ENCODE measurements at places on chromosomes 11 and 22. TPM values are rescaled to one million over a fixed set of nuclear protein-coding genes. Genes with fewer than 3 reads are reported as not detected.

IL17REL gene
- not detected for total RNA-seq

CCDC157 gene
- 1.7 TPM for total RNA-seq

OR52E8 gene
- total RNA-seq, result not detected

DNA sequence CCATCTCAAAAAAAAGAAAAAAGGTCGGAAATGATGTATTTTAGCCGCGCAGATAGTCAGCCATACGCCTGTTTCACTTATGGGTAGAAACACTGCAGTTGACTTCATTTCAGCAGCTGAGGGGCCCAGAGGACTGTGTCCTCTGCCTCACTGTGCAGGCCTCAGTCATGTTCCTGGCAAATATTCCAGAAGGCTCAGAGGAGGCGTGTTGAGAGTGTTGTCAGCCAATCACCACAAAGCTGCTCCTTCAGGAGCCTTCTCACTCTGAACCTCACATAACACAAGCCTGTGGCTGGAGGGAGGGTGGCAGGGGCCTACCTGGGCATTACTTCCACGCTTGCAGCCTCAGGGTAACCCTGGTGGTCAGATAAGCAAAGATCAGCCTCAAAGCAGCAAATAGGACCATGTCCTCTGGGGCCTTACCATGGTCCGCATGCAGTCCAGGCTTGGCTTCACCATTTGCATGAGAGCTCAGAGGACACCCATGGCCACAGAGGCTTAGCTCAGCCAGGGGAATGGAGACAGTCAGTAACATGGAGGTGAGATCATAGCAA, 17.3 kb upstream of the TREH start:
- H3K27me3 ChIP-seq, result no peaks in the 10 kb centered on the region
- no peak for DNase-seq
- no peak overlapping the region for H3K27ac ChIP-seq
- H3K36me3 ChIP-seq, result no peaks in the 10 kb centered on the region
- peaks cover 16% of the 10 kb centered on the region for H3K4me1 ChIP-seq
- H3K4me3 ChIP-seq, result no peak overlapping the region

DNA sequence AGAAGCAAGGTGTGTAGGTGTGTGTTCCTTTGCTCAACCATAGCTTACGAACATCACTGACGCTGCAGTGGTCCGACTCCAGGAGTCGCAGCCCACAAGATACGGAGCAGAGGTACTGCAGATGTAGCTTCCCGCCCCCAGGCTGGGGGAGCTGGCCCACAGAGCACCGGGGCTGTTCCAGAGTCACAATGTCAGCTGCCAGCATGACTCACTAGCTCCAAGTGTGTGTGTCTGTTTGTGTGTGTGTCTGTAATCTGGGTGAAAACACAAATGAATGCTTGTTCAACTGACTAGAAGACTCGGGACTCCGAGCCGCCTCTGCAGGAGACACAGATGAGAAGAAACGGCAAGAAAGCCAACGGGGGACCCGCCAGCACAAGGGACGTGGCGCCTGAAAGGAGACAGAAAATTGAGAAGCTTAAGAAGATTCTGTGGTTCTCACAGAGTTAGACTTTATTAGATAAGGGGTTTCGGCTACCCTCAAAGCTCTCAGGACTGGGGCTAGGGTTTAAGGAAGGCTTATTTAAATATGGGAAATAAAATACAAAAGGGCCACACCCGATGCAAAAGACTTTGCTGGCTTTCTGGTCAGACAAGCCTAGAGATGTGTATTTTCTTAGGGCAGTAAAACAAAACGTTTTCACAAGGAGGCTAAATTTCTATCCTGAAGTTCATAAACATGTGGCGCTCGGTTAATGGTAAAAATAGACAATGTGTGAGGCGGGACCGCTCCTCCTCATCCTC, 10.7 kb downstream of the VSIG10L2 start:
- H3K36me3 ChIP-seq, result no peaks in the 10 kb centered on the region
- no peak overlapping the region for H3K4me3 ChIP-seq
- H3K4me1 ChIP-seq, result peaks cover 6% of the 10 kb centered on the region

- H3K4me3 ChIP-seq, result no peak overlapping the region
- no peak for DNase-seq
- H3K27me3 ChIP-seq, result no peaks in the 10 kb centered on the region
- H3K27ac ChIP-seq, result no peak overlapping the region
These were observed 43.7 kb downstream of the WNT11 start for GRCh38 chr11:76162336-76163288.

GRCh38 chr11:14645985-14646900, 2.6 kb downstream of the PDE3B start:
- H3K4me3 ChIP-seq, result no peak overlapping the region
- no peak for DNase-seq
- no peak overlapping the region for H3K27ac ChIP-seq
- no peaks in the 10 kb centered on the region for H3K4me1 ChIP-seq
- H3K27me3 ChIP-seq, result peaks cover 72% of the 10 kb centered on the region
- no peaks in the 10 kb centered on the region for H3K36me3 ChIP-seq

- H3K27ac ChIP-seq, result no peak overlapping the region
- no peaks in the 10 kb centered on the region for H3K4me1 ChIP-seq
- H3K36me3 ChIP-seq, result no peaks in the 10 kb centered on the region
- no peak overlapping the region for H3K4me3 ChIP-seq
- H3K27me3 ChIP-seq, result peaks cover 55% of the 10 kb centered on the region
These were observed 217.1 kb upstream of the PLET1 start for GRCh38 chr11:112477581-112478317.

- H3K4me3 ChIP-seq, result no peak overlapping the region
- no peak for DNase-seq
- H3K36me3 ChIP-seq, result no peaks in the 10 kb centered on the region
- no peaks in the 10 kb centered on the region for H3K27me3 ChIP-seq
These were observed 129.8 kb downstream of the MRTFA start for GRCh38 chr22:40506762-40507161.

DNA sequence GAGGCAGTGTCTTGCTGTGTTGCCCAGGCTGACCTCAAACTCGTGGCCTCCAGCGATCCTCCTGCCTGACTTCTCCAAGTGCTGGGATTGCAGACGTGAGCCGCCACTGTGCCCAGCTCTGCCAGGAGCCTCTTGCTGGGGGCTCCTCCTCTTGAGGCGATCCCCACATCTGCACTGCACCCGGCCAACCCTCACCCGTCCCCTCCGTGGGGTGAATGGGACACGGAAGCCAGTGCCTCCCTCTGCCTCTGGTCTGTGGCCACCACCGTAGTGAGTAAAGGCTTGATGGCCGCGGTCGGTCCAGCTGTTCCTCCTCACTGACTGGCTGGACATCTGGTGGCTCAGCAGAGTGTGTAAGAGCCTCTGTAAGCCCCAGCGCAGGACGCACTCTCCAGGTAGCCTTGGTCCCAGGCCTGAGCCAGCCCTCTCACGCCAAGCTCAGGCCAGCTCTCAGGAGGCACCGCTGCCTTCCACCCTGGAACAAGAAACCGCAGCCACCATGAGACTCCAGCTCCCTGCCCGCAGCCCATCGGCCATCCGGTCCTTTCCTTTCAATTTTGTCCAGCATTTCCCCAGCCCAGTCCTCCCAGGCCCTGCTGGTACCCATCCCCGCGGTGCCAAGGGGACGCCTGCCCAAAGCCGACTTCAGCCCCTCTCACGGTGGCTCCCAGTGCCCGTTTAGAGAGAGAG, 100.3 kb downstream of the BRD1 start:
- H3K27ac ChIP-seq, result no peak overlapping the region
- no peaks in the 10 kb centered on the region for H3K27me3 ChIP-seq
- H3K4me3 ChIP-seq, result no peak overlapping the region
- H3K4me1 ChIP-seq, result no peaks in the 10 kb centered on the region

GRCh38 chr22:19238900-19239299, 52.6 kb downstream of the CLTCL1 start:
- H3K4me3 ChIP-seq, result no peak overlapping the region
- no peak for DNase-seq
- no peaks in the 10 kb centered on the region for H3K4me1 ChIP-seq
- no peak overlapping the region for H3K27ac ChIP-seq
- no peaks in the 10 kb centered on the region for H3K27me3 ChIP-seq
- peaks cover 41% of the 10 kb centered on the region for H3K36me3 ChIP-seq

DNA sequence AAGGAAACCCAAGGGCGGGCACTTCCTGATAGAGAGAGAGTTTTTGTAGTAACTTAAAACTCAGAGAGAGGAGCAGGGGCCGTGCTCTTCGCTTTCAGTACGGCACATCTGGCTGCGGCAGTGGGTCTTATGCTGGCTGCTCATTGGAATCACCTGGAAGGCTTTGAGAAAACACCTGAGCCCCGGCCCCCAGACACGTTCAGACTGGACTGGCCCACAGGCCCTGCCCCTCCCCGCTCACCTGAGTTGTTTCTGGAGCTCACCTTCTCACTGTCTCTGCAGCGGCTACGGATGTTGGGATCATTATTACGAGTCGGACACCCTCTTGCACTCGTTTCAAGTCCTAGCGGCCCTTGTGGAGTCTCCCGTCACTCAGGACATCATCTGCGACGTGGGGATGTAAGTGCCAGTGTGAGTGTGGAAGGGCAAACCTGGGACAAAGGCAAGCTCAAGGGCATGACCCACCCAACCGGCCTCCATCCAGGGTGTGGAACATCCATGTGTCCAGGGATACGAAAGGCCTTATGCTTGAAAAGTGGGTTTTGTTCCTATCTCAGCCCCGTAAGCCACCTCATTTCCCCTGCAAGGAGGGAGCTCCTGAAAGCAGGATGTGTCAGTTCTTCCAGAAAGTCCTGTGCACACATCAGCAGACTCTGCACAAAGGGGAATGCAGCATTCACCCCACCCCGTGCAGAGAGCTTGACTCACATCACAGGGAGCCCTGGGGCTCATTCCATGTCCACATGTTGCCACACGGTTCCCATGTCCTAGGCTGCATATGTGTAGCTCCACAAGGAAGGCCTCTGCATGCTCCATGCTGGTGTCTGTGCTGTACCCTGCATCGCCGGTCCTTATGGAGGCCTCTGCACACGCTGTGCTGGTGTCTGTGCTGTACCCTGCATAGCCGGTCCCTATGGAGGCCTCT, 5.4 kb downstream of the NADSYN1 start:
- H3K36me3 ChIP-seq, result peaks cover 69% of the 10 kb centered on the region
- no peak overlapping the region for H3K4me3 ChIP-seq
- no peaks in the 10 kb centered on the region for H3K4me1 ChIP-seq
- no peaks in the 10 kb centered on the region for H3K27me3 ChIP-seq
- DNase-seq, result no peak

DNA sequence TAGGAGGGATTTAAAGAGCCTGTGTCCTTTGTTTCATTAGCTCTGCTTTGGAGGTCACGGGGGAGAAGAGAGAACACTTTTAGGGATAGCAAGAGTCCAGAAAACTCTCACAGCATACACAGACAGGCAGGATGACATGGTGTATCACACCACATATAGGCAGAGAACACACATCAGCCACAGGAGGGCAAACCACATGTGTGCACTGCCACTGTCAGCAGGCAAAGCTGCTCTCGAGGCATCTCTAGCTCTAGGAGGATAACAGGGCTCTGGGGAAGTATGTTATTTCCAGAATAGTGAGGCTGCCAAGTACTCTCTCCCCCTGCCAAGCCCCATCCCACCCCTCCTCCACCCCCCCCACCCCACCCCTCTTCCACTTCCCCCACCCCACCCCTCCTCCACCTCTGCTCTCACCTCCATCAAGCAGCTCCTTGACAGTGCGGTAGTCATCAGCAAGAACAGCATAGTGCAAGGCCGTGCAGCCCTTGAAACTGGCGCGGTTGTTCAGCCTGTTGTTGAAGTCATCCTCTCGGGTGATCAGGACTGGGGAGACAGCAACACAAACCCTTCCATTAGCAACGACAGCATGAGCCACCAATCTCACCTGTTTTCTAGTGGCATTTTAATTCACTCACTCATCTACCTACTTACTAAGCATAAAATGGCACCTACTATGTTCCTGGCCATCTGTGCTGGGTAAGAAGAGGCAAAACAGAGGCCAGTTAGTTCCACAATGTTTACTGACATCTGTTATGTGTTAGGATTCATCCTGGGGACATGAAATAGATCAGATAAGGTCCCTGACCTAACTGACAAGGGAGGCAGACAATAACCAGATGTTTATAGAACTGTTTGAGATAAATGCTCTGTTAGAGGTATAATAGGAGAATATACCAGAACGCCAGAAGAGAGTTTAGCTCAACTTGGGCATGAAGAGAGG, 75.6 kb downstream of the CLPB start:
- peaks cover 6% of the 10 kb centered on the region for H3K36me3 ChIP-seq
- H3K4me3 ChIP-seq, result no peak overlapping the region
- no peaks in the 10 kb centered on the region for H3K27me3 ChIP-seq
- no peak overlapping the region for H3K27ac ChIP-seq

DNA sequence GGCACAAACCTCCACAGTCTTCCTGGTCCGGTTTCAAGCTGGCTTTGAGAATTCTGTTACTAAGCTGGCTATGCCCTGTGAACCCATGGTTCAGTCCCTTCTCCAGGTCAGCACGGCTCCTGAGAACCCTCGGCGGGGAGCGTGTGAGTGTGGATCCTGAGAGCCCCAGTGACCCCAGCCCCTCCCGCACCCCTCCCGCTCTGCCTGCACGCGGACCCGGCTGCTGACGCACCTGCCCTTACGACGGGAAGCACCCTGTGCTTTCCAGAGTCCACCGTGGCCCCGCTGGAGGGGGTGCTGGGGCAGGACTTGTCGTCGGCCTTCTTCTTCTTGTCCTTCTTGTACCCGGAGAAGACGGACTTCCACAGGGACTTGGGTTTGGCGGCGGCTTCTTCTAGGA, 42.8 kb upstream of the BID start:
- H3K27ac ChIP-seq, result no peak overlapping the region
- DNase-seq, result no peak
- peaks cover 48% of the 10 kb centered on the region for H3K36me3 ChIP-seq
- H3K27me3 ChIP-seq, result no peaks in the 10 kb centered on the region

DNA sequence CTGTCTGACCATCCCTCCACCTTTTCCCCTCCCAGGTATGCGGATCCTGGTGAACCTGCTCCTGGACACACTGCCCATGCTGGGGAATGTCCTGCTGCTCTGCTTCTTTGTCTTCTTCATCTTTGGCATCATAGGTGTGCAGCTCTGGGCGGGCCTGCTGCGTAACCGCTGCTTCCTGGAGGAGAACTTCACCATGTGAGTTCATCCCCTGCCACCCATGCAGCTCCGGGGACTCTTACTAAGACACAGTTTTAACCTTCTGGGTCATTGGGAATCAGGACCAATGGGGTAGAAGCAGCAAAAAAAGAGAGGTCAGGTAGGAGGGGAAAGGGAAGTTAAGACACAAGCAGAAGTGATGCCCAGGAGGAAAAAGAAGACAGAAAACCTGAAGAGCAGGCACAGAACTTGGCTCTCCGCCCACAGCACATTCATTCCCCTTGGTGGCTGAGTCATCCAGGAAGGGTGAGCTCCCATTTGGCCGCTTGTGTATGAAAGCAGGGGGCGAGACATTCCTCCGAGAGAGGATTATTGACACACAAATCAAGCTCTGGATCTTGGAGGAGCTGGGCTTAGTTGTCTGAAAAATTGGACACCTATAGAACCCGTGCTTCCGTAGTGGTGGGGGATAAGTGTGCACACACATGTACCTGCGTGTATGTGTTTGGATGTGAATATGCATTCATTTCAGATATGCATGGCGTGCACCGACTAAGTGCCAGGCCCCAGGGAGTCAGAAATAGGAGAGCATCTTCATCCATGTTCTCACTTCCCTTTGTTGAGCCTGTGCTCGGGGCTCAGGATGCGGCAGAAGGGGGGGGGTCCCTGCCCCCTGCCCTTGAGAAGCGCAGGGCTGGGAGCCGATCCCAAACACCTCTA, 64.2 kb downstream of the CACNA1I start:
- peak overlapping the region; percentile 33 for H3K4me3 ChIP-seq
- H3K27me3 ChIP-seq, result no peaks in the 10 kb centered on the region
- DNase-seq, result peak; percentile 97
- peak overlapping the region; percentile 50 for H3K27ac ChIP-seq
- H3K36me3 ChIP-seq, result no peaks in the 10 kb centered on the region
